Mammary epithelial cell (primary cell): ENCODE measurements at places on chromosomes 3 and 15.

DNA sequence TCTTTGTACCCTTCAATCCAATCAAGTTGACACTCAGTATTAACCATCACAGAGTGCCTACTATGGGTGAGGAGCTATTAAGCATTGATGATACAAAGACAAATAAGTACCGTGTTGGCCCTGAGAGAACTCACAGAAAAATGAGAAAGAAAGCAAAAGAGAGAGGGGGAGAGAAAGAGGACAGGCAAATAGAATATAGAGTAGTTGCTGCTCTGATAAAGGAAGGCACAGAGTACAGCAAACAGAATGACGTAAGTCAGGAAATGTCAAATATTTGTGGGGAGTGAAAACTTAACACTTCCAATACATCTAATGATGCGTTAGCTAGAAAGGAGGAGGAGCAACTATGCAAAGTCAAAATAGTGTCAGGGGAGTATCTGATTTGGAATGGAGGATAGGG lies 320.6 kb upstream of the KCNH8 start:
- no peak for DNase-seq

DNA sequence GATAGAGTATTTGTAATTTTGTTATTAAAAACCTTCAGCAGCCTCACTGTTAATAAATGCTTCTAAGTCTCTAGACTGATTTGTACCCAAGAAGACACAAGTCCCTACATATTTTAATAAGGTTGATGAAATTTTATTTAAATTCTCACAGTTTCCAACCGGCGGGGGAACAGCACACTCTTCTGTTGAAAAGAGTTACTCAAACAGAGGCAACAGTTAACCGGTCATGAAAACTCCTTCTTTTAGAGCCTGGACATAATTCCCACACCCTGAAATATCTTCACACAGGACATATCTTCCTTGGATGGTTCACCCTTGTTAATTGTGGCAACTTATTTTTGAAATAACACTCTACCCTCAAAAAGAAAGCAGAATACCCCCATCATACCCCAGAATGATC lies 278.8 kb downstream of the FOXP1 start:
- DNase-seq: peak; percentile 16

DNA sequence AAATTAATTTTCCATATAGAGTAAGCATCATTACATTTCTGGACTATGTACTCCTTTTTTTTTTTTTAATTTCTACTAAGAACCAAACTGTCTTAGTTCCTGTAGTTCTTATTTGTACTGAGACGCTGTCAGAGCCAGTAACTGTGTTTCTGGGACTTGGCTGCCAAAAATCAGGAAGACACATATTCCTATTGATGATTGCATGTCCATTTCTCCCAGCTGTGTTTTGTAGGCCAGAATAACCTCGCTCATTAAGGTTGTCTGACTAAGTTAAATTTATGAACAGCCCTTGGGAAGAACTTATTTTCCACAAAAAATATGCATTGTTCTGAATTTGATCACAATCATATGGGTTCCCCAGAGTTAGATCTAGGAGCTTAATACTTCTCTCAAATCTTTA lies 29.5 kb downstream of the PLSCR5 start:
- DNase-seq: no peak

DNA sequence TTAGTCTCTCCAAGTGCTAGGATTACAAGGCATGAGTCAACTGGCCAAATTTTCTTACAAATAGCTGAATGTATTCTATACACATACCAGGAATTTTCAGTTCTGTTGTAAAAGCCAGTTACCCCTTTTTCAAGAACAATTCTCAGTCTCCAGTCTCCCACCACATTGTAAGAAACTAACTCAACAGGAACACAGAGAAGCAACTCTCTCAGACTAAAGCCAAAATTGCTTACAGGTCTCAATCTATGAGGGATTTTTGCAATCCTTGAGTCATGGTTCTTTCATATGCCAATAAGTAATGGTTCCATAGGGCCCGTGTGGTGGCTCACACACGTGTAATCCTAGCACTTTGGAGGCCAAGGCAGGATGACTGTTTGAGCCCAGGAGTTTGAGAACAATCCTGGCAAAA lies 8.5 kb downstream of the IP6K2 start:
- DNase-seq: peak; percentile 52

DNA sequence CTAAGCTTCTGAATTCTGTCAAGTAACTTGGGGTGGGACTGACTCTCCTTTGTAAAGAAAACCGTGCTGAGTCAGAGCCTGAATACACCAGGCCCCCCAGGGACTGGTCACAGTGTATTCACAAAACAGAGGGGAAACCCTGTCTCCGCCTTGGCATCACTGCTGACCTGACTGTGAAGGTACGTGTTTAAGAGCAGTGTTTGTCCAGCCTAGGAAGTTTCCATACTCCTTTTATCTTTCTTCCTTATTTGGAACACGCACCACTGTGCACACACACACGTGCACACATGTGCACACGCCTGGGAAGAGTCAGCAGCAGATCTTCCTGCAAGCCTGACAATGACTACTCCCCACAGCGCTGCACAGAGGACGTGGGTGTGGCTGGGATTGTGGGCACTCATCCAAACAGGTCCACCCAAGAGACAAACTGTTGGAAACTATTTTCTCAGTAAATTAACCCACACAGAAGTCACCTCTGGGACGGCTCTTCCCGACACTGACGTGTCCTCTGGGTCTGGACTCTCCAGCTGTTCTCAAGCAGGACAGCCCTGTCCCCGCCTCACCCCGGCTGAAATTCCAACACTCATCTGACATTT lies 87.7 kb downstream of the ATP10A start:
- no peak for DNase-seq

DNA sequence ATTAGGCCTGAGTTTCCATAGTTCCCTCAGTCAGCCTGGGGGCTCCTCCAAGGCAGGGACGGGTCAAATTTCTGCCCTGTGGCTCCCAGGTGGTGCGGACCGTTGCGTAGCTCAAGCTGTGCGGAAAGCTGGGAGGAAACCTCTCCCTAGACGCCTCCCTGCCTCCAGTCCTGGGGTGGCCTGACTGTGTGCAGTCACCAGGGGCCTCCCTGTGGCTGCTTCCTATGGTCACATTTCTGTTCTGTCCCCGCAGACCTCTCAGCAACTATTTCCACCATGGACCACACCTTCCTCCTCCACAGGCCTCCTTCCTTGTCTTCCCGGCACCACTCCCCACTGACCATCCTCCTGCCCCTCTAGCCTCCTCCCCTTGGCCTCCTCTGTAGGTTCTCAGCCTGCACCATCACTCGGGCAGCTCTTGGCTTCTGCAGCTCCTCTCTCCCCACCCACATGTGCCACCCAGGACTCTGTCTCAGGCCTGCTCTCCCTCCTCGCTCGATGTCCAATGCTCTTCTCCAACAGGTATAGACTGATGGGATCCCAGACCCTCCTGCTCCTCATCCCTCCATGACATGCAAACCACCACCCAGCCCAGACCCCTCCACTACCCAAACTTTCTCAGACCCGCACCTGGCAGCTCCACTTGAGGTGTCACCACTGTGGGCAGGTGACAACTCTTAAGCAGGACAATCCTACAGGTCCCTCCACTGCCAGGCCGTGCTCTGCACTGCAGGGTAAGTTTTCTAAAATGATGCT lies 26.9 kb upstream of the SEC13 start:
- no peak for DNase-seq

- no peak for DNase-seq
Observed at GRCh38 chr3:122199552-122199951, 16.1 kb downstream of the CASR start.

DNA sequence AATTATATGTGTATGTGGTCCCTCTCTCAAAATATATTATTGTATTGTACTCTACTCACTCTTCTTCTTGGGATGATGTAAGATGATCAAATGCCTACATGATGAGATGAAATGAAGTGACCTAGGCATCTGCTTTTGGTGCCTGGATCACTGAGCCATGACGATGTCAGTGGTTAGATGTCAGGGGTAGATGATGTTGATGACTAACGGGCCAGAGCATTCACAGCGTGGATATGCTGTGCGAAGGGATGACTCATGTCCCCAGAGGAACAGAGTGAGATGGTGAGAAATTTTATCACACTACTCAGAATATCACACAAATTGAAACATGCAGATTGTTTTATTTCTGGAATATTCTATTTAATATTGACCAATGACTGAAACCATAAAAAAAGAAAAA lies 233.9 kb upstream of the CADM2 start:
- DNase-seq: peak; percentile 1

- DNase-seq: no peak
Observed at GRCh38 chr3:185176750-185177359, 24.0 kb upstream of the C3orf70 start.

- peak; percentile 28 for DNase-seq
Observed at GRCh38 chr3:146491303-146491702, 21.9 kb upstream of the PLSCR2 start.

DNA sequence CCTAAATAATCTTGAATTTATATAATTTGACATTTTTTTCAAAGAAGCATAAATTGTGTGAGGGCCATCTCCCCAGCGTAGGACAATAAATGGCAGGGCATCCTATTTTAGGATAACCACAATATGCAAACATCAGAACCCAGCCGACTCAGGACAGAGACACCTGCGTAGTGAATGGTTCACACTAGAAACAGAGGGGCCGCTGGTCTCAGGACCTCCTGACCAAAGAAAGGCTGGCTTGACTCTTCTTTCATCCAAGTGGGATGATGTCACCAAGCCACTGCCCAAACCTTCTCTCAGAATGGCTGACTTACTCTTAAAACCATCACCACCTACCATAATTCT lies 162.1 kb downstream of the FOXP1 start:
- no peak for DNase-seq

DNA sequence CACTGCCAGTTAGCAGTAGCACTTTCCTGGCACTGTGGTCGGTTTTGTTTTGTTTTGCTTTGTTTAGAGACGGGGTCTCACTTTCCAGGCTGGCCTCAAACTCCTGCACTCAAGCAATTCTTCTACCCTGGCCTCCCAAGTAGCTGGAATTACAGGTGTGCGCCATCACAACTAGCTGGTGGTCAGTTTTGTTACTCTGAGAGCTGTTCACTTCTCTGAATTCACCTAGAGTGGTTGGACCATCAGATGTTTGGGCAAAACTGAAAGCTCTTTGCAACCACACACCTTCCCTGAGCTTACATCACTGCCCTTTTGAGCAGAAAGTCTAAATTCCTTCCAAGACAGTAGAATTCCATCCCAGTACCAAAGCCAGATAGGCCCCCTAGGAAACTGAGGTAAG lies 22.6 kb downstream of the CLDN18 start:
- no peak for DNase-seq

GRCh38 chr3:147299656-147300055 lies 106.7 kb downstream of the ZIC4 start:
- DNase-seq: no peak

DNA sequence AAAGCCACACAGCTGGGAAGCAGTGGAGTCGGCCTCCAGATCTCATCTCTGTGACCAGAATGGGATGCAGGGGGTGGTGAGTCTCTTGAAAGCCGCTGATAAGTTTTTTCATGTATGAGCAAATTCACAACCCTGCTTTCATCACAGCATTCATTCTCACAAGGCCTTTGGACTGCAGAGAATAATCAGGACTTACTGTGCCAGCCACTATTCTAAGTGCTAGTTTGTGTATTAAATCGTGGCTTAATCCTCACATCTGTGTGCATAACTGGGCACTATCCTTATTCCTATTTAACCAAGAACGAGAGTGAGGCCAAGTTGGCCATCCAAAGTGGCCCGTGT lies 64.2 kb upstream of the POLG start:
- no peak for DNase-seq

DNA sequence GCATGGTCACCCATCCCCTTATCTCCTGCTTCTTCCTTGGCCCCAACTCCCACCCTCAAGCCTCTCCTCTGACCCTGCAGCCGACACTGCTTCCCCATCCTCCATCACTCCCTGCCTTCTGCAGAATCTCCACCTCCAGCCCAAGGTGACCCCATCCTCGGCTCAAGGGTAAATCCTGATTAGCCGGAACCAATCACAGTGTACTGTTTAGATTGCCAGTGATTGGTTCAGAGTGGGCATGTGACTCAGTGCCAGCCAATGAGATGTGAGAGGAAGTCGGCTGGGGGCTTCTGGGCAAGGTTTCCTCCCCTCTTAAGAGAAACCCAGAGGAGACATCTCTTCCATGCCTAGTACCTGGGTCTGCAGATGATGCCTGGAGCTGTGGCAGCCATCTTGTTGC lies 10.3 kb downstream of the CACNA2D2 start:
- DNase-seq: no peak

DNA sequence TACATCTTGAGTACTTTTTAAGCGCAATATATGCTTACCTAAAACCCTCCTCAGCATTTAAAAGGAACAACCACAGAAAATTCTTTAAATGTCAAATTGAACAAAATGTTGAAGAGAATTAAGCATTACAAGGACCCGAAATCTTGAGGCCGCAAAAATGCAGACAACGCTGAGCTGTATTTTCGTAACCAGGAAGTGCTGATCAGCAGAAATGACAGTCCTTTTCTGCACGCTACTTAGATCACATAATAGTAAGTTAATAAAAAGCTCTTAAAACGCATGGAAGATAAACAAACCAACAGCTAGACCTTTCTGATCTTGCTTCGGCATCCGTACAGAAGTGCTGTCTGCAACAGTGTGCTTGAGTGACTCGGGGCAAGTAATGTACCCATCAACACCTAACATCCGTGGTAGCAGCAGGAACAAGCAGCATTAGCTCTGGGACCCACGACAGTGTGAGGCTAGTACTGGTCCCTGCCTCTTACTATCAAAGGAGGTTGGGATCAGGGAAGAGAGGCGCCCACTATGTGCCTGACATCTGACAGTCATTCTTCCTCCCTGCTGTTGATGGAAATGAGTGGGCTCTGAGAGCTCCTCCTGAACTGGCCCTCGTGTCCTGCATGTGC lies 1.8 kb upstream of the SSUH2 start:
- no peak for DNase-seq

DNA sequence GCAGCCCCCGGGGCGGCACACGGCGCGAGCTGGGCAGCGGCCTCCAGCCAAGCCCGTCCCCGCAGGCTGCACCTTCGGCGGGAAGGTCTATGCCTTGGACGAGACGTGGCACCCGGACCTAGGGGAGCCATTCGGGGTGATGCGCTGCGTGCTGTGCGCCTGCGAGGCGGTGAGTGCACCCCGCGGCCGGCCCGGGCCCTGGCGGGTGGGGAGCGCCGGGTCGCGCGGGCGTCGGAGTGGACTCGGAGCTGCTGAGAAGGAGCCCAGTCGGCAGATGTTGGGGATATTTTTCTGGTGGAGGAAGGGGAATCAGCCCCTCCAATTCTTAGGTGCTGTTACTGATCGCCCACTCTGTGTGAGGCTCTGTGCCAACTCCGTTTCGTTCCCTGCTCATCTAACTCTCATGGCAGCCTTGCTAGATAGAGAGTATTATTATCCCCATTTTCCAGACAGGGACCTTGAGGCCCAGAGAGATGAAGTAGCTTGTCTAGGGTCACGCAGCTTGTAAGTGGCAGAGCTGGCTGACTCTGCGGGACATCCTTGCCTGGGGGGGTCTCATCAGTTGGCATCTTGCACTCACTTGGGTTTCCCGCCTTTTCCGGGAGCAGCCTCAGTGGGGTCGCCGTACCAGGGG lies 890 bp downstream of the CHRD start:
- DNase-seq: no peak

GRCh38 chr3:13349823-13350222 lies 70.3 kb downstream of the NUP210 start:
- no peak for DNase-seq

- DNase-seq: no peak
Observed at GRCh38 chr15:100777821-100778220, 101.8 kb upstream of the ALDH1A3 start.
